ENCODE measurements at places on chromosomes 3 and 15.

- DNase-seq: no peak
These were observed 76.4 kb downstream of the HES1 start for GRCh38 chr3:194212161-194212844.

GRCh38 chr3:123663977-123664376 is 79.1 kb upstream of the HACD2 start:
- DNase-seq: no peak

DNA sequence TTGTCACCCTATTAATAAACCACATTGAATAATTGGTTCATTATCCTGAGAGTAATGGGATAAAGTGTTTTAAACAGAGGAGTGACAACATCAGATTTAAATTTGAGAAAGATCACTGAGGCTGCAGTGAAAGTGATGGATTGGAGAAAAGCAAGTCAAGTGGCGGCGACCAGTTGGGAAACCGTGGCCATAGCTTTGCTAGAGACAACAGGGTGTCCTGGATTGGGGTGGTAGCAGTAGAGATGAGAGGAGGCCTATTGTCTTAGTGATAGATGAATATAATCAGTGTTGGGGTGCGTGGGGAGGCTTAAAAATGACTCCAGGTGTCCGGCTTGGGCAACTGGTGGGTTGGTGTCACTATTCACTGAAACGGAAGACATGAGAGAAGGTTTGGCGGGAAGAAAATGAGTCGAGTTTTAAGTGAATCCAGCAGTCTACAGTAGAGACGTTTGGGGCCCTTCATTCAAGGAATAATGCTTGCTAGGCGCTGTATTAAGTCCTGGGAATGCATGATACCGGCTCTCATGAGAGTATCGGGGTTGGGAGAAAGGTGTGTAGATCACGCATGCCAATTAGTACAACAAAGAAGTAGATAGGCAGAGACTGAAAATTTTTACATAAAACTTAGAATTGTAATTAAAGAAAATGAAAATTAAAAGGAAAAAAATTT is 819 bp downstream of the NEK4 start:
- no peak for DNase-seq

GRCh38 chr3:147418808-147419701 is 9.9 kb downstream of the ZIC1 start:
- DNase-seq: no peak

GRCh38 chr3:14880447-14881106 is 61.8 kb downstream of the FGD5 start:
- DNase-seq: no peak

DNA sequence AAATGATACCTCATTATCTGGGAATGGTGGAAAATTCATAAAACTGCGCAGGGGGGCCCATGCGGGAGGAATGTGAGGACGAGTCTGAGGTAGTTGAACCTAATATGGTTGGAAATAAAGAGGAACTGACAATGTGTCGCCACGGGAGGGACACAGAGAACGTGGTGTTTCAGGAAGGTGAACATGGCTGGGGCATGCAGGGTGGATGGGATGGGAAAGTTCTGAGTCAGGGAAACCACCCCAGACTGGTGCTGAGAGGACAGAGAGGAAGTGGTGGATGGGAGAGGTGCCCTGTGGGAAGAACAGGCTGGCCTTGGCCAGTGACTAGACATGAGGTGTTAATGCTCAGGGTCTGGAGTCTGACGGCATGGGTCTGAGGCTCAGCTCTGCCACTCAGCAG is 137.1 kb upstream of the WNT5A start:
- DNase-seq: no peak

- DNase-seq: no peak
These were observed 8.3 kb upstream of the TOPBP1 start for GRCh38 chr3:133669949-133670524.

DNA sequence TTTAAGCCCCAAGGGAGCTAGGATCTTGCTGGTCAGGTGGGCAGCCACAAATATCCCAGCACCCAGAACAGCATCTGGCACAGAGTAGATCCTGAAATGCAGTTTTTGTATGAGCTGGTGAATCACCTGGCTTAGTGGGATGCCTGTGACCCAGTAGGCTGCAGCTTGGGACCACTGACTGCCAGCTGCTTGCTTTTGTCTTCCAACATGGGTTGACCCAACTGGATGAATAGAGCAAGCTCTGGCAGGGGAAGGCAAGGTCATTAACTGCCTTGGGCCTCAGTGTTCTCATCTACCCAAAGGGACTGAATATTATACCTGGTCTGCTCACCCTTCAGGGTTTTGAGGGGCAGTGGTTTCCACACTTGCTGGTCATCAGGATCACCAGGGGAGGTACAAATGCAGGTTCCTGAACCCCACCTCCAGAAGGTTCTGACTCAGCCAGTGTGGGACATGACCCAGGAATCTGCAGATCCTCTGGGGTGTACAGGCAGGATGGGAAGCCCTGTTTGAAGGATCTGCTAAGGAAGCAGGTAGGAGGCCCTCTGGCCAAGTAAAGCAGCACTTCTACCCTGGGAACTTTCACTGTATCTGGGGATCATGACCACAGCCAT is 55.4 kb downstream of the ITGA11 start:
- DNase-seq: no peak

- DNase-seq: peak; percentile 6
These were observed 106.5 kb downstream of the TPRA1 start for GRCh38 chr3:127483902-127484591.

All from stimulated activated CD4-positive, alpha-beta T cell treated with anti-CD3 and anti-CD28 coated beads, Interleukin-1b, Interleukin-23, amount 100 ng/mL, for 24 hours (primary cell).